ENCODE measurements at places on chromosomes 1 and 21.
A peak's percentile ranks its signal among the peaks of the same experiment; 100 is the strongest.

- peak; percentile 69 for DNase-seq
Observed at GRCh38 chr1:37288900-37289299, 185.5 kb upstream of the ZC3H12A start.

DNA sequence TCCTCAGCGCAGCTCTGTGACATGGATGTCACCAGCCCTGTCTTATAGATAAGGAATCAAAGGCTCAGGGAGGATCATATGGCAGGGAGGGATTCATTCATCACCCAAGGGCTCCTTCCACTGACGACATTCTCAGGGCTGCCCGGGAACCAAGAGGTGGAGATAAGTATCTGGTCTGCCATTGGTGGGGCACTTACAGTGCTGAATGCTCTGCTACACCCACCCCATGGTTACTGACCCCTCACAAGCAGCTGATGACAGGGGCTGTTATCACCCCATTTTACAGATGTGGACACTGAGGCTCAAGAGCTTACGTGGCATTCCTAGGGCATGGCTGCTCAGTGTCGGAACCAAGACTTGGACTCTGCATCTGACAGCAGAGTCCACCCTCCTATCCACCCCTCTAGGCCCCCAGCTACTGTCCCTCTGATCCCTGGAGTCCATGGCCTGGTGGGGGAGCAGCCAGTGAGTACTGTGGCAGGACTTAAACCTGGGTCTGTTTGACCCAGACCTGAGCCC, 155.1 kb downstream of the PTPRU start:
- DNase-seq = no peak

DNA sequence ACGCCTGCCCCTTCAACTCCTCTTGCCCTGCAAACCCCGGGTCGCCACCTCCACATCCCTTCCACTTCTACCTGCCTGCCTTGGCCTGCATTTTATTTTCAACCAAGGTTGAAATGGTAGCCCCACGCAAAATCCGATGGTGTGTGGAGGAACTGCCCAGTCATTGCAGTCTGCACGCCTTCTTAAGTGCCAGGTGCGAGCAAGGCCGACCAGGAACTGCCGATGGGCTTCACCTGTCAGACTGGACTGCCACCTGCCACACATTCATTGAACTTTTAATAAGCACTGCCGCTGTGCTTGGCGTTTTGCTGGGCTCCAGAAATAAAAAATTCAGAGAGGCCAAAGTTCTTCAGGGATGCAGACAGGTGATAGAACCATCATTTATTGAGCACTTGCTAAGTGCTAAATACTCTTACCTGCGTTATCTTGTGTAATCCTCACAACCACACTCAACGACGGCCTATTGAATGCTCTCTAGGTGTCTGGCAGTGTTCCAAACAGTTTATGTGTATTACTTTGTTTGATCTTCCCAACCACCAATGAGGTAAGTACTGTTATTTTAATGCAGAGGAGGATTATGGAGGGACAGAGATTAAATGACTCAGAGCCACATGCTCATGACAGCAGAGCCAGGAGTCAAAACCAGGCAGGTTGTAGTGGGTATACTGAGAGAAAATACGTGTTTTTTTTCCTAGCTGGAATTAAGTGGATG, 36.2 kb downstream of the CACHD1 start:
- DNase-seq = peak; percentile 16

DNA sequence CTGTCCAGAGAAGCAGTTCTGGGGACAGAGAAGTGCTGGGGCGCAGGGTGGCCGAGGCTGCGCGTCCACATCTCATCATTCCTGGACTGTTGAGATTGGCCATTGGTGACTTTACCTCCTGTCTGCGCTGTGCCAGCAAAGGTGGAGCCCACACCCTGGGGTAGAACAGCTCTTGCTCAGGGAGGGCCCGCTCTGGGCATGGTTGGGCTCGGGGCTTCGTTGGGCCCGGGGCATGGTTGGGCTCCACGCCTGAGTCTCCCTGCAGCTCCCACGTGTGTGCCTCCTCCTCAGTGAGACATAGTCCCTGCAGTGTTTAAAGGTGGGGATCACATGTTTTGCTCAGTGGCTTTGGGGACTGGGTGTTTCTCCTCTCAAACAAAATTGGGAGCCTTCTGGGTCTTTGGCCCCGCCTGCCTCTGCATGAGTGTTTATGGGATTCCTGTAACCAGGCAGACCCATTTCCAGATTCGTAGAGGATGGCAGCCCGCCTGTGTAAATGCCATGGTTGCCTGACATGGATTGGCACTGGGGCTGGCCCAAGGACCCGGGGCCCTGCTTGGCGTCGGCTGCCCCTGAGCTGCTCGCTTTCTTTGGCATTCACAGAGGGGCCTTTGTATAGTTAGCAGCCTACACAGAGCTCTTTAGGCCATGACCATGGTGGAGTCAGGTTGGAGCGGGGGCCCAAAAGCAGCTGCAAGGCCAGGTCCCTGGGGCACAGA, 104.6 kb downstream of the TLR5 start:
- DNase-seq = no peak

GRCh38 chr1:247561711-247562110, 12.8 kb downstream of the GCSAML start:
- no peak for DNase-seq

DNA sequence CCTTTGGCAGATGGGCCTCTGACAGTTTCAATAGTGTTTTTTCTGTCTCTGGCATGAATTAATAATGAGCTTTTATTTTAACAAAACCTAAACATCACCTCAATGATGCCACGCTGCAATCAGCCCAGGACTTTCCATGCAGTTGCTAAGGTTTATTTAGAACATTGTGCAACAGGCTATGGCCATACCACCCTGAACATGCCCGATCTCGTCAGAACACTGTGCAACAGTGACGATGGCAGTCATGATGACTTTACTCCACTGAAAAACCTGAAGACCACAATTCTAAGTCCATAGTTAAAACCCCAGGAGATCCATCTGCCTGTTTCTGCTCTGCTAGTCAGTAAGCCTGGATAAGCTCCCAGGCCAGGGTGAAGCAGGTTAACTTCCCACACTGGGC, 310.0 kb downstream of the PBX1 start:
- no peak for DNase-seq

- no peak for DNase-seq
Observed at GRCh38 chr1:12375133-12375829, 145.5 kb downstream of the VPS13D start.

GRCh38 chr1:87250336-87250735, 78.3 kb upstream of the LMO4 start:
- DNase-seq = peak; percentile 17

- DNase-seq = no peak
Observed at GRCh38 chr1:58340185-58340584, 206.3 kb downstream of the OMA1 start.

DNA sequence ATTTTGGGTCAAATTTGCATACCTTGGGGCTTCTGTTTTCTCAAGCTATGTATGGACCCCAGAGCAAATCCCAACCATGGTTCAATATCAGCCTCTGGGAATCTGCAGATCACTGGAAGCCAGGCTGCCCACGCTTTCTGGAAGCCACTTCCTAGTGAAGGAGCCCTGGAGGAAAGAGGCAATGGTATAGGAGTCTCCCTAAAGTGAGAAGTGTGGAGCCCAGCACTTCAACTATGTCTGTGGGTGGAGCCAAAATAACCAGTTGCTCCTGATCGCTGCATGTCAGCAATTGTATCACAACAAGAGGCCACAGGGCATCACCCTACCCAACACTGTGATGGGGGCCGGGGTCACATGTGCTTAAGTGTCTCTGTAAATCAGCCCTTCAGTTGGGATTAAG, 26.9 kb downstream of the ETS2 start:
- no peak for DNase-seq

DNA sequence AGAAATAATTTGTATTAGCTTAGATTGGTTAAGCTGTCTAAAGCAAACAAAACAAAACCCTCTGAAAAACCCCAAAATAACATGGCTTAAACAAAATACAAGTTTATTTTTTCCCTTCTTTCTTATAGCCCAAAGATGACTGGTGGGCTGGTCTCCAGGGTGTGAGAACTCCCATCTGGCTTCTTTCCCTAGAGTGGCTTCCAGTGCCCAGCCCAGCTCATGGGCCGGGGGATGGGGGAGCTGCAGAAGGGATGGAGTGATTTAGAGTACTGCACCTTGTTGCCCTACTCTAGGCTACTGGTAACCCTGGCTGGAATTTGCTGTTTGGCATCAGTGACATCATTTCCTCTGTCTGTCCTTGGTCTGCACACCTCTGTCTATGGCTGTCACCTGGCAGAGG, 223.0 kb downstream of the PBX1 start:
- no peak for DNase-seq

DNA sequence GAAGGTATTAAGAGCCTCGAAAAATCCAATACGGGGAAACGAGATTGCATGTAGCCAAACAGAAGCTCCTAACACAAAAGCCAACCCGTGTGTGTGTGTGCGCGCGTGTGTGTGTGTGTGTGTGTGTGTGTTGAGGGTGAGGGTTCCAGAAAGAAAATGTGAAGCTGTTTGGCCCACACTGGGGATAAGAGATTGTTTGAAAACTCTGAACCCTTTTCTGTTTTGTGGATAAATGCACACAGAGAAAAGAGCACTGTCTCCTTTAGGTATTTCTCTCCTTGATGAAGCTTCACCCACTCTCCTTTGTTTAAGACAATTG, 1.9 kb downstream of the WLS start:
- DNase-seq = no peak

- no peak for DNase-seq
Observed at GRCh38 chr1:206100226-206100815, 16.9 kb downstream of the AVPR1B start.

DNA sequence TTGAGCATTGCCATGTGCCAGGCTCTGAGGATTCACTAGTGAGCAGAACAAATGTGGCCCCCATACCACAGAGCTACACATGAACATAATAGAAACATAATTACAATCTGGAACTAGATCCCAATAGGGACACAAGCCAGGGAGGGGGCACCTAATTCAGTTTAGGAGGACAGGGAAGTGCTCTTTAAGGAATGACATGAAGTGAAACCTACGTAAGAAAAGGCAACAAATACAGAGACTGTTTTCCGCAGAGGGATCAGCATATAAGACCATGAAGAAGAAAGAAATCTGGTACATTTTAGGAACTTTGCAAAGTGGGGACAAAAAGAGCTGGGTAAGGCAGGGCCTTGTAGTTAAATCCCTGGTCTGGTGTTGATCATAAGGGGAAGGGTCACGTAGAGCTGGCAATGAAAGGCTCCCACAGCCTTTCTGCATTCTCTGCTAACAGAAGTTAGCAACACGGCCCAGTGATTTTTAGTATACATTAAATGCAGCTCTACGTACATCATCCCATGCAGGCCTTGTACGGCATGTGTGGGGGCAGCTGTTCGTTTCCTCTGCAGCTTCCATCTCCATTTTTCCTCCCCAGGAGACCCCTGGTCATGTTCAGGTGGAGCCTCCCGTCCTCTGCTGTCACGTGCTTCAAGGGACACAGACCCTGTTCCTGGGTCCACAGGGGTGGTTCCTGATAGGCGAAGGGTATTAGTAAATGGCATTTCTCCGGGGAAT, 26.8 kb upstream of the SLC30A1 start:
- no peak for DNase-seq

- no peak for DNase-seq
Observed at GRCh38 chr1:221053889-221054288, 174.6 kb downstream of the HLX start.

- DNase-seq = peak; percentile 33
Observed at GRCh38 chr1:84693005-84693404, 2.7 kb upstream of the SSX2IP start.

GRCh38 chr1:113943028-113943811, 14.1 kb downstream of the HIPK1 start:
- DNase-seq = peak; percentile 79

GRCh38 chr1:55353707-55354620, 138.8 kb upstream of the USP24 start:
- DNase-seq = no peak

DNA sequence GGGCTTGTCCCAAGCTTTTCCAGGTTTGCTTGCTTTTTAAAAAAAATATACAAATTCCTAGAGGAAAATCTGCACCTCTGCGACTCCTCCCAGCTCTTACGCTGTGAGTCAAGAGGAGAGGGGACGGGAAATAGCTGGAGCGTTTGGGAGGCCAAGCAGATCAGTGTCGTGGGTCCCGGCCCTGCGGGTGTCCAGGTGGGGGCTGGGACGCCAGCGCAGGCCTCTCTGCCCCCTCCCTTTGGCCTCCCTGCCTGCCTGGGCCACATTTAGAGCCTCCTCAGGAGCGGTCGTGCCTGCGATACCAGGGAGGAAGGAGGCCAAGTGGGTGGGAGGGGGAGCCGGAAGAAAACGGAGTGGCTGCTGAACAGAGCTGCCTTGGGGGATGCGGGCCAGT, 9.0 kb downstream of the WNT4 start:
- DNase-seq = no peak

DNA sequence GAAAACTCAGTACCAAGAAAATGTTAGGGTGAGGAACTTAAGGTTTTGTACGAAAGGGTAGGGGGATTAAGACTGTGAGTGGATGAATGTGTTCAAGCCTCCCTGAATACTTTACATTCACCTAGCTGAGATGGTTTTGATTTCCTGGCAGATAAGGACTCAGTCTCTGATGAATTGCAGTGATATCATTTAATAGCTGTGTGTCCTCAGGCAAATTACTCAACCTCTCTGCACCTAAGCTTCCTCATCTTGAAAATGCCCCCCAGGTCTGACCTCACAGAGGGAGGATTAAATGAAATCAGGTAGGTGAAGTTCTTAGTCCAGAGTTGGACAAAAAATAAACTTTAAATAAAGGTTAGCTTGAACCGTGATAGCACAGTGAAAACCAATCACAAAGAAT, 48.4 kb downstream of the CAMK2N1 start:
- DNase-seq = no peak

DNA sequence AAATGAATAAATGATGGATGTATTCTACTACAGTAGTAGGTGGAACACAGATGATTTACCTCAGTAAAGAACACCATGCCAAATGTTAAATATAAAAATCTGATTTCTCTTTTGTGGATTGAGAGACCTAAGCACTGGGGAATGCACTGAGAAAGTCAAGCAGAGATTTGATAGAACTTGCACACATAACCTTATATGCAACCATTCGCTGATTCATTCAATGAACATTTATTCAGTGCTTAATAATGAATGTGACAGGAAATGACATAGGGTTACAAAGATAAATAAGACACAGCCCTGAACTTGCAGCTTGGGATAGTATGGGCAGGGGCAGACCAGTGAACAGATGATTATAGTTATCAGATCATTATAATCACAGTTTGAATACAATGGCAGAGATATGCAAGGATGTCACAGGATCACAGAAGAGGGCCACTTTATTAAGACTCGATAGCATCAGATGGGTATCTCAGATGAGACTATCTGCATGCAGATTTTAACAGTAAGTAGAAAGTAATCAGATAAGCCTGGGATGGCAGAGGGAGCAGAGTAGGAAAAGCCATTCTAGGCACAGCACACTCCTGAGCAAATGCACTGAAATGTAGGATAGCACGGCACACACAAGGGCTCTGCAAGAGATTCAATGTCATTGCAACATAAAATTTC, 169.4 kb downstream of the ASTN1 start:
- DNase-seq = no peak

DNA sequence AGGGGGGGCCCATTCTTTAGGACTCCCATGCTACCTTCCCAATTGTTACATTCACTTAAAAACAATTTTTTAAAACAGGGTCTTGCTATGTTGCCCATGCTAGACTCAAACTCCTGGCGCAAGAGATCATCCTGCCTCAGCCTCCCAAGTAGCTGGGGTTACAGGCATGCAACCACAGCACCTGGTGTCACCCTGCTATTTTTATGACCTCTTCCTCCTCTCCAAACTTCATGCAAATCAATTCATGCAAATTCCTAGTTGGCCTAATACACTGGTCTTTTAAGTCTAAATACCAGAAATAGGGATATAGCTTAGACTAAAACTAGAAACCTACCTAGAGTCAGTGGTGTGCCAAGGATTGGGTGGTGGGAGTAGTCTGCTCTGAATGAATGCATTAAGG, 30.1 kb downstream of the CDKN2C start:
- DNase-seq = no peak

- peak; percentile 92 for DNase-seq
Observed at GRCh38 chr21:31293986-31294385, 50.1 kb downstream of the TIAM1 start.

All from suppressor macrophage treated with lipopolysaccharide for 1 hour (primary cell).